Activated T-cell treated with anti-CD3 and anti-CD28 coated beads, Interleukin-2, amount 50 U/mL, for 72 hours (primary cell): ENCODE measurements at places on chromosomes 1 and 21.

GRCh38 chr1:154463512-154463990, 38.5 kb upstream of the TDRD10 start:
- peak; percentile 81 for DNase-seq

DNA sequence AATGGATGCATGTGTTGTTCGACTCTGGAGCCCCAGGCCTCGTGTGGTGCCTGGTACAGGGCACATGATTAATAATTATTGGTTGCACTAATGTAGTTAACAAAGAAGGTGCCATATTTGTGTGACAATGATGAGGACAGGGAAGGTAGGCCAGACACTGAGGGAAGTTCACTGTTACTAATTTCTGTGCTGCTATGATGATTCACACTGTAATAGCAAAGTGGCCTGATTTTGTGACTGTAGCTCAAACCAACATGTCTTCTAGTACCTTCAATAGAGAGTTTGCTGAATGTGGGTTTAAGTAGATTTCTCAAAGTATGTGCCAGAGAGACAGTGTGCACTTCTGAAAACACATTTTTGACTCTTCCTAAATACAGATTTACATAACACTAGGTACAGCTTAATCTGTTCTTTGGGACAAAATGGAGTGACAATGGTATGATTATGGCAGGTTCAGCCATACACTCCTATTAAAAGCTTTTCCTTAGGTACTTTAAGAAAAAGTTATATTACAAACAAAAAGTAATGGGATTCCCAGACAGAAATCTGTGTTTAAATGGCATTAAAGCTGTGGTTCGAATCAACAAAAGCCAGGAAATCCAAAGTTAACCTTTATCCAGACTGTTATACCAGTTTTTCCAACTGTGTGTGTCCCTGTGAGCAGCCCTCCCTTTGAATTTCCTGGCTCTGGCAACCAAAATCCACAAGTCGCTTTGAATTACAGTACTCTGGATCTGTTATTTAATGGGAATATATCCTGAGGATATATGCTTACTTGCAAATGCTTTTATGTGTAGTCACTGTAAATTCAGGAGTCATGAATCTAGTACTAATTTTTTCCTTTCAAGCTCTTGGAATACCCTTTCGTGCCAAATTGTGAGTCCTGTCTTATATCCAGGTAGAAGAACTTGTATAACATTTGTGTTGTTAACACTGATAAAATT, 277.1 kb upstream of the SGIP1 start:
- DNase-seq = peak; percentile 32

DNA sequence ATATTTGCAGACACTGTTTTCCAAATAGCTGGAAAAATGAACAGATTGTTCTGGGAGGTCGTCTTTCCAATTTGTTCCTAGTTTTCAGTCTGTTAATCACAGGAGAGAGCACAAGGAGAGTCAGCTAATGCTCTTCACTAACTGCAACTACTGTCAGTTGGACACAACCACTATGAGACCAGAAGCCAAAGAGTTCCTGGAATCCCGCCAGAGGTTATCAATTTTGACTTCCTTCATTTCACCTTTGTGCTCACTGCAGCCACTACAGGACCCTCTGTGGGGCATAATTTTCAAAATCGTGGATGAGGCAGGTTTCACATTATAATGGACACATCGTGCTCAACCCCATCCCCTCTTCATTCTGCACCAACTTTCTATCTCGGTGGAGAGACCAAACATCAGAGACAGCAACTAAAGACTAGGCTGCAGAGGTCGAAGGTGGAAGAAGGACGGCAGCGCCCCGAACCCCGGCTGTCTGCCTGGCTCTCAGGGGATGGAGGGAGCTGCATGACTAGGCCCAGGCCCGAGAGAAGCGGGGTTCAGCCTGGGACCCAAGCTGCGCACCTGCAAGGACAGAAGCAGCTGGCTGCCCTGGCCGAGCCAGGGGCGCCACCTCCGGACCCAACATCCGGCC, 602 bp downstream of the KIAA0319L start:
- no peak for DNase-seq

GRCh38 chr1:19391596-19391981, 79.5 kb downstream of the SLC66A1 start:
- DNase-seq = no peak

DNA sequence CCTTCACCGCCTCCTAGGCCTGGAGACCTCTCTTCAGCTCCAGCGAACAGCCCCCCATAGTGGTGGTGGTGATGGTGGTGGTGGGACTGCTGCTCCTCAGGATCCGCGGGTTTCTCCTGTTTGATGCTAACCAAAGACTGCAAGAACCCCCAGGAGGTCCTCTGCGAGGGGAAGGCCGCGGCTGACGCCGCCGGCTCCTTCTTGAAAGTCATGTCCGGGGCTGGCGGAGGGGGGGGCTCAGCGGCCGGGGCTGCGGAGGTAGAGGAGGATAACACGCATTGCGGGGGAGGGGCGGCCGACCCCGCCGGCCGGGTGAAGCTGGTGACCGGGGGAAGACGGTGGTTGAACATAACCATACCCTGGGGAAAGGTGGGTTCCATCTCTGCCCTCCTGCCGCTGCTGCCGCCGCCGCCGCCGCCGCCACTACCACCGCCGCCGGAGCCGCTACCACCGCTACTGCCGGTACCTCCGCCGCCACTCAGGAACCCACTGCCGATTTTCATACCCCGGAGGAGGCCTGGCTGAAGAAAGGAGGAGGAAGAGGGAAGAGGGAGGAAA, 554 bp downstream of the ZNF281 start:
- DNase-seq = peak; percentile 59
